ENCODE measurements at places on chromosomes 3 and 15. TPM values are rescaled to one million over a fixed set of nuclear protein-coding genes. Genes with fewer than 3 reads are reported as not detected.

DNA sequence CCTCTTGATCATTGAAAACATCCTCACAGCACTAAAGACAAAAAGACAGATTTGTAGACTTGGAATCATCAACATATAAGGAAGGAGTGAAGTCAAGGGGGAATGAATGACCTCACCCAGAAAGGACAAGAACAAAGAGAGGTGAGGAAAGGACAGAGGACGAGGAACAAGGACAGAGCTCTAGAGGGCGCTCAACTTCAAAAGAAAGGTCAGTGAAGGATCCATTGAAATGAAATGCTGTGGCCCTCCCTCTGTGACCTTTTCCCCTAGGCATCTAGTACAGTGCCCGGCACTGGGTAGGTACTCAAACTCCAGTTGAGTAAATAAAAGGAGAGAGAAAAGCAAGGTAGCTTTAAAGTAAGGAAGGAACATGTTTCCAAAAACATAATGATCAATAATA, 2.6 kb downstream of the ATP8B4 start:
- no peak overlapping the region for H3K27ac ChIP-seq
- H3K4me3 ChIP-seq: no peak overlapping the region
- no peak for DNase-seq
- H3K27me3 ChIP-seq: no peaks in the 10 kb centered on the region
- H3K36me3 ChIP-seq: no peaks in the 10 kb centered on the region

- H3K4me1 ChIP-seq: no peaks in the 10 kb centered on the region
- no peak overlapping the region for H3K27ac ChIP-seq
- DNase-seq: no peak
- no peaks in the 10 kb centered on the region for H3K36me3 ChIP-seq
Measured at GRCh38 chr15:27831384-27832236, 267.5 kb downstream of the OCA2 start.

- no peaks in the 10 kb centered on the region for H3K36me3 ChIP-seq
- H3K4me3 ChIP-seq: no peak overlapping the region
- no peaks in the 10 kb centered on the region for H3K4me1 ChIP-seq
- H3K27ac ChIP-seq: no peak overlapping the region
Measured at GRCh38 chr3:117871934-117872333, 1162.4 kb downstream of the TUSC7 start.

ZMYND10 gene
- total RNA-seq: 6.3 TPM

GRCh38 chr3:27559835-27560234, 75.7 kb upstream of the SLC4A7 start:
- H3K27me3 ChIP-seq: no peaks in the 10 kb centered on the region
- no peak overlapping the region for H3K4me3 ChIP-seq
- H3K27ac ChIP-seq: no peak overlapping the region
- no peaks in the 10 kb centered on the region for H3K36me3 ChIP-seq

Measured in natural killer cell (primary cell).